ENCODE measurements at places on chromosomes 1 and 21.
A peak's percentile ranks its signal among the peaks of the same experiment; 100 is the strongest.

- DNase-seq: no peak
Measured at GRCh38 chr1:88394958-88395357, 289.1 kb upstream of the PKN2 start.

GRCh38 chr1:164774413-164774812 lies 215.4 kb downstream of the PBX1 start:
- no peak for DNase-seq

GRCh38 chr1:151867321-151867720 lies 13.8 kb upstream of the THEM5 start:
- DNase-seq: no peak

DNA sequence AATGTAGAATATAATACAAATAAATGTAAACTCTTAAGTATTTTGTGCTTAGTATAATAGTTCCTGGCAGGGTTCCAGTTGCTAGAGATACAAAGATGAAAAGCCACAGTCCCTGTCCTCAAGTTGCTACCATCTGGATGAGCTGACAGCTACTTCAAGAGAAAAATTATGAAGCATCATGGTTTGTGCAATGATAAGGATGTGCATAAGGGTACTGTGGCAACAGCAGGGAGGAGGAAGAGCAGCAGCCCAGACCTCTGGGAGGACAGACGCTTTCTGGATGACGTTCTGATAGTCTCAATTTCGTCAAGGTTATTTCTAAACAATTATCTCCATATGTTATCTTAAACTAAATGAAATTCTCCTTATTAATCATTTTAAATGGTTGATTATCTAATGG lies 198.9 kb downstream of the NTNG1 start:
- DNase-seq: no peak

GRCh38 chr1:182397653-182398393 lies 2.6 kb downstream of the TEDDM1 start:
- no peak for DNase-seq

DNA sequence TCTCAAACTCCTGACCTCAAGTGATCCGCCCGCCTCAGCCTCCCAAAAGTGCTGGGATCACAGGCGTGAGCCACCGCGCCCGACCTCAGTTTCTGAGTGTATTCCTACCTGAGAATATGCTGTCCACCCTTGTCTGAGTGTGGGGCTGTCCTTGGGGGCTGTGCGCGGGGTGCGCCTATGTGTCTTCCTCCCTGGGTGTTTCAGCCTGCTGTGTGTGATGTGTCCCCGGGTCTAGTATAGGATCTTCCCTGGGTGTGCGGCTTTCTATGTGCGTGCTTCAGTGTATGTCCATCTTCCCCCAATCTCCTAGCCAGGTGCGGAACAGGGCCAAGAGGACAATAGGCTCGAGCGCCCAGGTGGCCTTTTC lies 8.3 kb upstream of the ID3 start:
- no peak for DNase-seq

DNA sequence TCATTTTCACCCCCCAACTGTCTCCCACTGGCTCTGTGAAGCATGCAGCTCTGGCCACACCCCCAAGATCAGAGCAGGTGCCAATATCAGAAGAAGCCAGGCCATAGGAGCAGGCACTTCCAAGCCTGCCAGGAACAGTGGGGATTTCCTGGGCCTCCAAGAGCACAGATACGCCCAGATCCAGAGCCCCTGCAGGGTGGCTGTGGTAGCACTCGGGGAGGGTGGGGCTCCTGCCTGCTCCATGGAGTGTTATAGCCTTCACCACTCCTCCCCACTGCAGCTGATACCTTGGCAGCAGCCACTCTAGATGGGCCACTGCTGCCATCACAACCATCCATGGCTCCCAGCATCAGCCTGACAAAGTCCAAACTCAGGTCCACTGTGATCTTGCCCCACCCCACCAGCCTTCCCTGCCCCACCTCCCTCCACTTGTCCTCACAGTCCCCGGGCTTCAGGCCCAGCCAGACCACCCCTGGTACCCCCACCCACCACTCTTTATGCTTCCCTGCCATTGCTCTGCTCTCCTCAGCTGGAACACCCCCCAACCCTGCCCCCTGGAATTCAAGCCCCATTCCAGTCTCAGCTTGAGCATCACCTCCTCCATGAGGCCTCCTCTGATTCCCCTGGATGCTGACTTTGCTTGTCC lies 448.3 kb downstream of the MATN1 start:
- no peak for DNase-seq

DNA sequence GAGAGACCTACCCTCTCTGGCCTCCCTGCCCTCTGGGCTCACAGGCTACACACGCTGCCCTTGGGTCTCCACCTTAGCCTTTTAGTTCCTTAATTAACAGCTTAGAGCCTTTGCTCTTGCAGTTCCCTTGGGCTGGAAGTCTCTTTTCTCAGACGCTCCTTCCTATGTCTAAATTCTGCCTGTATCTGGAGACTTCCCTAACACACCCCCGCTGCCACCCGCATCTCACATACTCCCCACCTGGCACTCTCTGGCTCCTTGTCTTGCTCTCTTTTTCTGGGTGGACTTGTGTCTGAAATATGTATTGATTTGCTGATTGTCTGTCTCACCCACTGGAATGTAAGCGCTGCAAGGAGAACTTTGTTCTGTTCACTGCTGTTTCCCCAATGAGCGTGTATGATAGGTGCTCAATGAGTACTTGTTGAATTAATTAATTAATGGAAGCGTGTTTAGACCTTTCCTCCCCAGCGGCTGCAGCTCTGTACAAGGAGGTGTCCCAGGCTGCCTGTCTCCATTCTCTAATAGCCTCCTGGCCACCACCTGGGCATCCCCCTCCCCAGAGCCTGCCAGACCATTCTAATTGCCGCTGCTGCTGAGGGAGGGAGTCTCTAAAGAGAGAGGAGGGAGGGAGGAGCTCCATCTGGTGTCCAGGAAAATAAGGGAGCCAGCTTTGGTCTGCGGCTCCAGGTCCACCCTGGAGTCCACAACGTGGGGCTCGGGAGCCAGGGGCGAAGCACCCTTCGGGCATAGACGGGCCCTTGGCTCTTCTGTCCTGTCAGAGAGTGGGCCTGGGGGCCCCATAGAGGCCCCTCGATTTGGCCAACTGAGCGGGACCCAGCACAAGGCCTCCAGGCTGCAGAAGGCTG lies 95.4 kb downstream of the RNF220 start:
- no peak for DNase-seq

DNA sequence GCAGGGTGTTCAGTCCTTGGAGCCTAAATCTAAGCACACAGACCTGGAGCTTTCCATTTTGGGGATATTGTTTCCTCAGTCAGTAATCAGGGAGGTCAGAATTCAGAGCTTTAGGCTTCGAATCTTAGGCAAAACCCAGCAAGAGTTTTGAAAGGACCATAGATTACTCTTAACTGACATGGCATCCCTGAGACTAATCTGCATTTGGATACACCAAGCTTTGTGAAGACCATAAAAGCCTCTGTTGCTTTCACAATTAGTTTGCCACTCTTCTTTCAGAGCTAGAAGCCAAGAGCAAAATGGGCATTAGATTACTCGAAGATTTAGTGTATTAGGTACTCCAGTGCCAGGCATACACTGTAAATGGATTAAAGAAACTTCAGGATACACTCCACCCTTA lies 131.8 kb upstream of the GREM2 start:
- DNase-seq: no peak

- no peak for DNase-seq
Measured at GRCh38 chr1:166814611-166815010, 24.7 kb upstream of the POGK start.

- no peak for DNase-seq
Measured at GRCh38 chr1:14626869-14627607, 28.6 kb downstream of the KAZN start.

DNA sequence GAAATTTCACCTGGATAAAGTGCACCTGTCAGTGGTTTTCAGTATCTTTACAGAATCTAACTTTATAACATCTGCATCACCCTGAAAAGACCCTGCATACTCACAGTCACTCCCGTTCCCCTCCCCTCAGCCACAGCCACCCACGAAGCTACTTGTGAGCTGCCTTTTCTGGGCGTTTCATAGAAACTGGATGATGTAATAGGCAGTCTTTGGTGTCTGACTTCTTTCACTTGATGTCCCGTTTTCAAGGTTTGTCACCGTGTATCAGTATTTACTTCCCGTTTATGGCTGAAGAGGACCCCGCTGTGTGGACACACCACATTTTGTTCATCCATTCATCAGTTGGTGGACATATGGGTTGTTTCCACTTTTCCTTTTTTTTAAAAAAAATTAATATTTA lies 47.8 kb upstream of the LRRC3 start:
- DNase-seq: no peak

DNA sequence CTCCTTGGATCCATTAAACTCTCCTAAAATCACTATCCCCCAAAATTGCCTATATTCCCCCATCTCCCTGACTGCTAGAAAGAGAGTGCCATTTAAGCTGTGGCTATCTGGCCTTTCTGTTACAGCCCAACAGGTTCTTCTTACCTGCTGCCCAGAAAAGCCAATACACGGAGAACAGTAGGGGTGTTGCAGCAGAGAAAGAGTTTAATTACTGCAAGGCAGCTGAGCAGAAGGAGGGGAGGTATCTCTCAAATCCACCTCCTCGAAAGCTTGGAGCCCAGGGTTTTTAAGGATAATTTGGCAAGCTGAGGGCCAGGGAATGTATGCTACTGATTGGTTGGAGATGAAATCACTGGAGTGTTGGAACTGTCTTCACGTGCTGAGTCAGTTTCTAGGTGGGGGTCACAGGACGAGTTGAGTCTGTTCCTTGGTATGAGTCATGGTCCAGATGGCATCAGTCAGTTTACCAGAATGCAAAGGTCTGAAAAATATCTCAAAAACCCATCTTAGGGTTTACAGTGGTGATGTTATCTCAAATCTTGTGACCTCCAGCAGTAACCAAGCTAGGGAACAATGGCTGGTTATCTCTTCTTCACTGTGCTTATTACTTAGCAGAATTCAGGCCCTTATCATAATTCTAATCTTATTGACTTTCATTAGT lies 89.8 kb downstream of the SMYD3 start:
- DNase-seq: no peak

DNA sequence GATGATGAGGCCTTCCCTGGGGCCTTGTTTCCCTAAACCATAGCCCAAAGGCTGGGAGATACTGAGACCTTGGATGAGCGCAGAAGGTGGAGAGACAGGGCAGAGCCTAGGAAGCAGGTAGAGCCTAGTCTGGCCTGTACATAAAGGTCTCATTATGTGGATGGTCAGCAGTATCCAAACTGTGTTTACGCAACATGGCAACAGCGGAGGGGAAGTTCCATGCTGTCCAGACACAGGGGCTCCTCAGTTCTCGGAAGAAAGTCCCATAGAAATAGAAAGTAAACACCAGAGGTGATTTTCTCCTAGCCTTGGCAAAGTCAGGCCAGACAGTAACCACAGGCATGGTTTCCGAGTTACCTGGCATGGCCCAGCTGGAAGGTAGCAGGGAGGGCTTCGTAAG lies 42.1 kb upstream of the MPZL1 start:
- no peak for DNase-seq

DNA sequence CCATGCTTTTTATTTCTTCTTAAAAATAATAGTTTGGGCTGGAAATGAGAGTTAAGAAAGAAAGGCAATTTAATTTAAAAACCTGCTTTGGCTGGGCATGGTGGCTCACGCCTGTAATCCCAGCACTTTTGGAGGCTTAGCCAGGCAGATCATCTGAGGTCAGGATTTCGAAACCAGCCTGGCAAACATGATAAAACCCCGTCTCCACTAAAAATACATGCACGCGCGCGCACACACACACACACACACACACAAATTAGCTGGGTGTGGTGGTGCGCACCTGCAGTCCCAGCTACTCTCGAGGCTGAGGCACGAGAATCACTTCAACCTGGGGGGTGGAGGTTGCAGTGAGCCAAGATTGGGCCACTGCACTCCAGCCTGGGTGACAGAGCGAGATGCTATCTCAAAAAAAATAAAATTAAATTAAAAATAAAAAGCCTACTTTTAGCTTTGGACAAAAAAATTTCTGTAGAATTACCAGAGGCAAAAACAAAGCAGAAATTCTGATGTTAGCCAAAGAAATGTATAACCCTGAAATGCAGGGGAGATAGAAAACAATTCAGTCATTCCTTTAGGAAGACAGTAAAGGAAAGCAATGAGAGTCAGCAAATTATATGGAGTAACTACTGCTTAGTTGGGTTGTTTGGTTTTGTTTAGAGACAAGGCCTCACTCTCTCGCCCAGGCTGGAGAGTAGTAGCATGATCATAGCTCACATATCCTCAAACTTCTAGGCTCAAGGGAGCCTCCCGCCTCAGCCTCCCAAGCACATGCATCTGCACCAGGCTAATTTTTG lies 15.7 kb upstream of the IPP start:
- no peak for DNase-seq

GRCh38 chr1:2481885-2482284 lies 5.8 kb downstream of the PLCH2 start:
- no peak for DNase-seq

DNA sequence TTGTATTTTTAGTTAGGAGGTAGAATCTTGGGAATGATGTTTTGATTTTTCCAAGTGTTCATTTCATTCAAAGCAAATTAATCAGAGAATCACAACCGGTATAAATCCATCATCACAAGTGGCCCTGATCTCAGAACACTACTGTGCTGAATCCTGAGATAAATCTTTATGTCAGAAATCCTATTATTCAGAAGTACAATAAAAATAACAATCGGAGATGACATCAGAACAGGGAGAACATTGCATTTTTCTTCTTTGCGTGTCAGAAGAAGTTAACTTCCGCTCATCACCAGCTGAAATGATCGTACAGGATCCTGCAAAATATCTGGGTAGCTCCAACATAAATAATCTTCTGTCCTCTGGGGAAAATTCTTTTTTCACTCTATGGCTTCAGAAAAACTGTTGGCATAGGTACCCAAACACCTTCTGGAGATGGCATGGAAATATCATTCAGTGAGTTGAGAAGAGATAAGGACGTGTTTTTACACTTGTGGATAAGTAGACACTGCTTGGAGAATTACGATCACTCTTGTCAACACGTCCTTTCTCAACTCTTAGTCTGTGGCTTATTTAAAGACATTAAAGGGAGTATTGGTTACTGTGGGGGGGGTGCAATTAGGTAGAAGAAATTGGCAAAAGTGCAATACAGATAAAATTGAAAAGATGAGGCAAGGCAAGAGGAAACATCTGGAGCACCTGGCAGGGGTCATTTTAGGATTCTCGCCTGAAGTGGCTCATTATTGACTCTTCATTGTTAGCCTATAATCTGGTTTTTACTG lies 46.9 kb upstream of the SMYD2 start:
- DNase-seq: no peak

DNA sequence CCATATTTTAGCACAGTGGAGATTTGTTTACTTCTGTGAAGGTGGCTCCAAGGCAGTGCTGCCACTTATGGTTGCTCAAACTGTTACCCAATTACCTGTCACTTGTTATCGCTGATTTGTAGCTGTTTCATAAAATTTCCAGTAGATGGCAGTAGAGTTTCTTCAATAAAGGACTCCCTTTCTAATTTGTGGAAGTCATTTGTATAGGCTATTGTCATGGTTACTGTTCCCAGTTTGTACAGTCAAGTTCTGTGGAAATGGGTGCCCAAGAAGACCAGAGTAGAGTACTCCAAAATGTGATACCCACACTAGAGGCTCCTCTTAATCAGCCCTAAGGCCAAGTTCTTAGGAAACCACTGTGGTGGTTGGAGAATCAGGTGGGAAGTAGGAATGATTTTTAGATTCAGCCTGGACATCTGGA lies 186.1 kb downstream of the CLEC20A start:
- DNase-seq: peak; percentile 28

Data from KG1 (cell line).